ENCODE measurements at places on chromosomes 12 and 14.

- DNase-seq, result no peak
These were observed 61.4 kb upstream of the IFNG-AS1 start for GRCh38 chr12:67927815-67928214.

DNA sequence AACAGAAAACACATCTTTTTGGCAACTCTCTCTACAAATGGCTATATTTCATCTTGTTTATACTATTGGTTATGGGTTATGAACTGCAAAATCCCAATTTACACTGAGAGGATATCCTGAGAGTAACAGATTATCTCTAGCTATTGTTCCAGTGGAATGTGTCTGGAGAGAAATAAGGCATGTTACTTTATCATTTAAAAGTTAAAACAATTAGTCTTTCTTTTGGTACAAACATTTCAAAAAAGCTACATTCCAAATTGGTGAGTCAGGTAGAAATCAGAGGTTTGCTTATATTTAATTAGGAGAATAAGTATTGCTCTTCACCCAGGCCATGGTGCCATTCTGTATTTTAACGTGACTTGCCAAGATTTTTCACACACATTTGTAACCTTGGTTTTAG, 411.6 kb downstream of the CCER1 start:
- DNase-seq, result no peak

DNA sequence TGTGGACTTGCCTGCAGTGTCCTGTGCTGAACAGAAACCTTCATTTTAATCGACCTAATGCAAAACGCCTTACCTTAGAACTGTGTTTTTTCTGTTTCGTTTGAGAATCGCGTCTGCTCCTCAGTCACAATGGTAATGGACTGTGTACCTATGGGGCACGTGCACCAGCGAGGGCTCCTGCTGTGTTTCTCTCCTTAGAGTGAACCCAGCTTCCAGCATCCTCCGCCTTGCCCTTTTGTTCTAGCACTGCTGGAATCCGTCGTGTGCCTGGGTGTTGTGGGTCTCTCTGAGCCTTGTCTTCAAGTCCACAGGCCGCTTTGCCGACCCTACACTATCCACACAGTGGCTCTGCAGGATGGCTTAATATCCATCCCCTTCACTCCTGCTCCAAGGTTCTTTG, 3.6 kb downstream of the AMN start:
- DNase-seq, result no peak

GRCh38 chr12:4786795-4787194, 66.6 kb downstream of the GALNT8 start:
- DNase-seq, result no peak

DNA sequence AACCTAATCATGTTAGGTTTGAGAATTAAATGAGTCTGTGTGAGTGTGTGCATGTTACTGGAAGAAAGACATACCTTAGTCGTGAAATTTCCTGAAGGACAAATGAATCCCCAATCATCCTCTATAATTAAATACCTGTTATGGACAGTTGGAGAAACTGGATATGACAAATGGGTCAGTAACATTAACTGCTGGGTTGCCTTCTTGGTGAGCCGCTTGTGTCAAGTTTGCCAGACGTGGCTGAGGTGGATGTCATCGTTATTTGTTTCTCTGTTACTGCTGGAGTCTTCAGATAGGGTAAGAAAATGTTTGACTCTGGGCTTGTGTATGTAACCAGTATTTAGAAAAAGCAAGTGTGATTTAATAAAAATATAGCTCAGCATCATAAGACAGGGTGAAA, 131.6 kb downstream of the CAND1 start:
- DNase-seq, result no peak

GRCh38 chr14:61151251-61151650, 129.9 kb downstream of the TMEM30B start:
- DNase-seq, result no peak

DNA sequence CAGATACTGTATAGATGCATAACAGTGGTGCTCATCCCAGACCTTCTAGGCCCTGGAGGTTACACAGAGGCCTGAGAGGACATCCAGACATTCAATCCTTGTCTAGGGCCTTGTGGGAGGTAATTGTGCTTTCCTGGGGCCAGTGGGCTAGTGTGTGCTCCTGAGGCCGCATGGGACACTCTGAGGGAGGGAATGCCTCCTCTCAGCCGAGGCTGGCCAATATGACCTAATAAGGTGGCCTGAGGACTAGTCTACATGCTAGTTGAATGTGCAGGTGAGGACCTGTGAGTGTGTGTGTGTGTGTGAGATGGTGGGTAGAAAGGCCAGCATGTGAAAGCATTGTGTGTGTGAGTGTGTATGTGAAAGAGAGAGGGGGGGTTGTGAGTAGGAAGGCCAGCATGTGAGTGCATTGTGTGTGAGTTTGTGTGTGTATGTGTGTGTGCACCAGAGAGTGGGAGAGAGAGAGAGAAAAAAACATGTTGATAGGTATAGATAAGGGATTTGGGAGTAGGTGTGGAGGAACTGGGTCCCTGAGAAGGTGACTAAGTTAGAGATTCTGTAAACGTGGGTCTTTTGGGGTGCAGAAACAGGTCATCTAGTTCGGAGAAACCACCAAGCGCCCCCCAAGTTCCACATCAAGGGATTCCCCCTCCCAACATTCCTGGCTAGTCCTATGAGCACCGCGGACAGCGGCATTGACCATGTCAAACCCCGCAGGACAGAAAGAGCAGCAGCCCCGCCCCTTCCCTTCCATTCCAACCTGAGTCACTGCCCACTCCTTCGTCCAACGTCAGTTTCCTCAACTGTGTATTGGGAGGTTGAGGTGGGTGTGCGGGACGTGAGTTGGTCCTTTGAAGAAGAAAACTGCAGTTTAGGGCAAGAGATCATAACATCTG, 9.7 kb upstream of the KRT81 start:
- no peak for DNase-seq

DNA sequence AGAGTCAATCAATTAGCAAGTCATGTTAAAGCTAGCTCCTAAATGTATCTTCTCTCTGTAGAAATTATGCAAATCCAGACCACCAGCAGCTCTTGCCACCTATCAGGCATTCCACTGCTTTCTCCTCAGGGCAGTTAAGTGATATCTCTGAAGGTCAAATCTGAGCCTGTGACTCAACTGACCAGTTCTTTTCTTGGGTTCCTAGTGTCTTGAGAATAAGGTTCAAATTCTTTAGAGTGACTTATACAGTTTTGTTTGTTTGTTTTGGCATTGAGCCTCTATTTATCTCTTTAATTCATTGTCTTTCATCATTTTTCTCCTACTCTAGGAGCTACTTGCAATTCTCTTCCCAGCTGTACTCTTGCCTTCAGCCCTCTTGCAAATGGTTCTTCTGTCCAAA, 2.5 kb upstream of the LRIG3 start:
- DNase-seq, result no peak

DNA sequence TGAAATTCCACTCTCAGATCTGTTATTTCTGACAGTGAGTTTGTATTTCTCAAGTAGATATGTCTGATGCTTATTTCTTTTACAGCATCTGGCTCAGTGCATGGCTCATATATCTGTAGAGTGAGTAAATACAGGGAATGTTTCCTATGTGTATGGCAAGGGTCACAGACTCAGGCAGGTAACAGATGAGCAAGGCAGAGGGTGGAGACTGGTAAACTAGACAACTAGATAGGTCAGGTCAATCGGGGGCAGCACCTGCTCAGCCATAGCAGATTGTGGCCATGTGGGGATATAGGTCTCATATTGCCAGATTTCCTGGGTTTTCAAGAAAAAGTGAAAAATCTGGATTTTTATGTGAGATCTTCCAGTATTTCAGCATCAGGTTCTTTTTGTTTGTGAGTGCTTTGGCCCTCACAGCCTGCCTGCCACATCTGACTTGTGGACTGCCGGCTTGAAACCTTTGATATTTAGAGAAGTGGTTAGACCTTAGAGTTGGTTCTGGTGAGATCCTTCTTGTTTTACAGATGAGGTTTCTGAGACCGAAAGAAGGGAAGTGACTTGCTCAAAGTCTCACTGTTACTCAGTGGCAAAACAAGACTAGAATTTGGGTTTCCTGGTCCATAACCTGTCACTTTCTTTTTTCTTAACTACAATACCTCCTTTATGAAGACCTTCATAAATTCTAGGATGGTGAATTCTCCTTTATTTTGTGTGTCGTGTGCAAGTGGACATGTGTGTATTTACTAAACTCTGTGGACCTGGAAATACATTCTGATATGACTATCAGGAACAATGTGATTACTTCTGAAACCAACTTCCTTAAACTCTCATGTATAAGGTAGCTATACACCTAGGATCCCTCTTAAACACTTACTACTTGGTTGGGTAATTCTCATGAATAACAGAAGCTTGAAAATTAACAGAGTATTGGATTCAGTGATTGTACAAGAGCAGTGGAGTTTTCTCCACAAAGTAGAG, 34.4 kb downstream of the PROX2 start:
- DNase-seq, result no peak

GRCh38 chr14:48323665-48324064, 648.3 kb upstream of the MDGA2 start:
- DNase-seq, result no peak

- DNase-seq, result no peak
These were observed 273.9 kb upstream of the RTL1 start for GRCh38 chr14:101177301-101177971.

Measured in activated CD4-positive, alpha-beta T cell treated with anti-CD3 and anti-CD28 coated beads for 24 hours (primary cell).